NCI-H2171 (cell line): ENCODE measurements at places on chromosomes 3 and 15.

DNA sequence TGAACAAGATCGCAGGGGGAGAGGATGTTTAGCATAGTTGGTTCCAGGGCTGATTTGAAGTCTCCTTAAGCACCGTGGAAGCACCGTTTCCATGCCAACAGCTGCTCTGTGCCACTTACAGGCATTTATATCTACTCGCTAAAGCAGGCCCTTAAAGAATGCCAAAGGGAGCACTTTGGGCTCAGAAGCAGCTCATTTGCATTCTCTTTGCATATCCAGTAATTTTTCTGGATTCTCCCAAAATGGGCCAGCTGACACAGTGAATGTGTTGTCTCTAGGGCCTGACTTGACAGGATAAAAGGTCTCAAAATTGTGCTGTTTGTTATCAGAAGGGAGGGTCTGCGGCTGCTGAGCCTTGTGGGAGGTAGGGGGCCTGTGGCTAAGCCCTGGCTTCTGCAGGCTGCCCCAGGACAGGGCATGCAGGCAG lies 138.6 kb downstream of the FBLN2 start:
- DNase-seq, result no peak

- DNase-seq, result no peak
These were observed 21.4 kb upstream of the DYNC1LI1 start for GRCh38 chr3:32592011-32592410.

GRCh38 chr15:70269311-70269911 lies 171.7 kb upstream of the TLE3 start:
- DNase-seq, result no peak

DNA sequence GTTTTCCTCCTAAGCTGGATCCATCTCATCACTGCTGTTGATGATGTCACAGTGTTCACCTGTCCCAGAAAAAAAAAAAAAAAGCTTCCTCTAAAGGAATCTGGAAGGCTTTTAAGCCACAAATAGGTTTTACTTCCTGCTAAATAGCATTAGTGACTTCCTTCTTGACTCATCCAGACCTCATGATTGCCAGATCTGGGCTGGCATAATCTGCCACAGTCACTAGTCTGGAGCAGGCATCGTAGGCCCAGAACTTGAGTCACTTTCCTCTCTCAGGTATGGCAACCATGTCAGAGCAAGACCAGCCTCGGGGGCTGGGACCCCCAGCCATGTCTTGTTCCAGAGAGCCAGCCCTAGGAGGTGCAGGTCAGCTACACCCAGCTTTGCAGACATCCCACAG lies 266.5 kb upstream of the CADM2 start:
- no peak for DNase-seq

- DNase-seq, result no peak
These were observed 9.3 kb downstream of the WWTR1 start for GRCh38 chr3:149648525-149648924.
